Smooth muscle cell of the pulmonary artery (primary cell): ENCODE measurements at places on chromosomes 7 and 10. TPM values are rescaled to one million over a fixed set of nuclear protein-coding genes. Genes with fewer than 3 reads are reported as not detected.

Gene TWIST1
- total RNA-seq = 30.5 and 44.1 TPM in 2 replicates

Gene GRID2IP
- total RNA-seq = 0.07 TPM in 1 of 2 replicates, not detected in the other

Gene CYP3A4
- total RNA-seq = not detected in 2 replicates

Gene DOCK4
- 15.1 and 20.3 TPM in 2 replicates for total RNA-seq

Gene AASS
- 34.3 and 43.3 TPM in 2 replicates for total RNA-seq
